ENCODE measurements at places on chromosomes 4 and X.

GRCh38 chr4:152357206-152357605 is 178.7 kb downstream of the FBXW7 start:
- DNase-seq, result no peak

GRCh38 chr4:3710451-3711182 is 55.6 kb upstream of the ADRA2C start:
- DNase-seq, result no peak

DNA sequence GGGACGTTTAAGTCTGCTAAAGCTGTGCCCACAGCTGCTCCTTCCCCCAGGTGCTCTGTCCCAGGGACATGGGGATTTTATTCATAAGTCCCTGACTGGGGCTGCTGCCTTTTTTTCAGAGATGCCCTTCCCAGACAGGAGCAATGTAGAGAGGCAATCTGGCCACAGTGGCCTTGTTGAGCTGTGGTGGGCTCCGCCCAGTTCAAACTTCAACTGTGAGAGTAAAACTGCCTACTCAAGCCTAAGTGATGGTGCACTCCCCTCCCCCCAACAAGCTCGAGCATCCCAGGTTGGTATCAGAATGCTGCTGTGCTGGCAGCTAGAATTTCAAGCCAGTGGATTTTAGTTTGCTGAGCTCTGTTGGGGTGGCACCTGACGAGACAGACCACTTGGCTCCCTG is 1371.4 kb downstream of the ADGRL3 start:
- no peak for DNase-seq

DNA sequence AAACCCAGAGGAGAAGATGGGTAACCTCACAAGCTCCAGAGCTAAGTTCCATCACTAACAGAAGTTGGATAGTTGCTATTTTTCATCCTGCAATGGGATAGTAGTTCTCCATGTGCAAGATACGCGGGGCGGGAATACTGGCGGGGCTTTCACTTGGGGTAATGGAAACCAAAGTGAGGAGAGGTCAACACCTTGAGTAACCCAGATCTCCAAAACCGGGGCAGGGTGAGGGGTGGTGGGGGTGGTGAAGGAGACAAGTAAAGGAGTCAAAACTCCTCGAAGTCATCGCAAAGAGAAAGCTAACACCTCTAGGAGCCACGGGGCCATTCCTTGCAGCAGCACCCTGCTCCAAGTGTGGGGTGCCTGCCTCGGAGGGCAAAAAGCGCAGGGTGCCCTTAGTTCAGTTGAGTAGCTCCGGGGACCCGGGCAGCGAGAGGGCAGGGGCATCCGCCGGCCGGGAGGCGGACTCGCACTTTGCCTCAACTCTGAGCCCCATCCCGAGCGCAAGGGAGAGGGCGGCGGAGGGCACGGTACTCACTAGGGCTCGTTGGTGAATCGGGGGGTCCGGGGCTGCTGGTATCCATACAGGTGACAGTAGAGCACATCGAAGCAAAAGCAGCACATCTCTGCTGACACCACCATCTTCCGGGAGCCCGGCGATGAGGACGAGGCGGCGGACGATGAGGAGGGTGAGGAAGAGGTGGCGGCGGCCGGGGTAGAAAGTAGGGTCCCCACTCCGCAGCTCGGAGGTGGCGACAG is 645 bp downstream of the AMMECR1 start:
- DNase-seq, result no peak

DNA sequence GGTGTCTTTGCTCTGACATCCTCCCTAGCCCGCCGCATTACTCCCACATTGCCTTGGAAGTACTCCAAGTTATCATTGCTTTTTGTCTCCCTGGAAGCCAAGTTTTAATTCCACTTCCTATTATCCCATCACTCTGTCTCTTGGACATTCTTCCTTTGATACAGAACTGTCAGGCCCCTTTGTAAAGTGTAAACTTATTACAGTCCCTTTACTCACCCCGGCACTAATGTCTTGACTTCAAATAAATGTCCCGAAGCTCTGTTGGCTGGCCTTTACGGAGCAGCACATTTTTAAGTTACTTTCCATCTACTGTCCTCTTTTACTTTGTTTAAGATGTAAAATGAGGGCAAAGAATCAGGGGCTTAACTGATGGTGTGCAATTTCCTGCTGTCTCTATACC is 223.5 kb upstream of the IGFBP7 start:
- DNase-seq, result no peak

- DNase-seq, result no peak
Measured at GRCh38 chr4:47106561-47106960, 75.2 kb downstream of the GABRB1 start.

DNA sequence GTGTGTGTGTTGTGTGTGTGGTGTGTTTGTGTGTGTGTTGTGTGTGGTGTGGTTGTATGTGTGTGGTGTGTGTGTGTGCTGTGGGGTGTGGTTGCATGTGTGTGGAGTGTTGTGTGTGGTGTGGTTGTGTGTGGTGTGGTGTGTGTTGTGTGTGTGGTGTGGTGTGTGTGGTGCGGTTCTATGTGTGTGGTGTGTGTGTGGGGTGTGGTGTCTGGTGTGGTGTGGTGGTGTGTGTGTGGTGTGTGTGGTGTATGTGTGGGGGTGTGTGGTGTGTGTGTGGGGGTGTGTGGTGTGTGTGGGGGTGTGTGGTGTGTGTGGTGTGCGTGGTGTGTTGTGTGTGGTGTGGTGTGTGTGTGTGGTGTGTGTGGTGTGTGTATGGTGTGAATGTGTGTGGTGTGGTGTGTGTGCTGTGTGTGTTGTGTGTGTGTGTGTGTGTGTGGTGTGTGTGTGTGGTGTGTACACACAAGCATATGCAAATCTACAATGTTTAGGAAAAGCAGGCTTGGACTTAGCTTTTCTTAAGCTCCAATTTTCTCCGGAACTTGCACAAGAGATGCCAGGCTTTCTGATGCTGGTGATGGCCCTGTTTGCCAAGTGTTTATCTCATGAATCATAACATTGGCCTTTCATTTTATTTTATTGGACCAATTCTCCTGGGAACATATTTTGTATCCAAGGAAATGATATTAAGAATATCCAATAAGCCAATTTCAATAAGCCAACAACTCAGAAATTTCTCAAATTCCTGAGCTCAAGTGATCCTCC is 148.7 kb downstream of the SPATA18 start:
- DNase-seq, result peak; percentile 71

GRCh38 chr4:164768516-164768915 is 14.6 kb downstream of the SMIM31 start:
- no peak for DNase-seq

DNA sequence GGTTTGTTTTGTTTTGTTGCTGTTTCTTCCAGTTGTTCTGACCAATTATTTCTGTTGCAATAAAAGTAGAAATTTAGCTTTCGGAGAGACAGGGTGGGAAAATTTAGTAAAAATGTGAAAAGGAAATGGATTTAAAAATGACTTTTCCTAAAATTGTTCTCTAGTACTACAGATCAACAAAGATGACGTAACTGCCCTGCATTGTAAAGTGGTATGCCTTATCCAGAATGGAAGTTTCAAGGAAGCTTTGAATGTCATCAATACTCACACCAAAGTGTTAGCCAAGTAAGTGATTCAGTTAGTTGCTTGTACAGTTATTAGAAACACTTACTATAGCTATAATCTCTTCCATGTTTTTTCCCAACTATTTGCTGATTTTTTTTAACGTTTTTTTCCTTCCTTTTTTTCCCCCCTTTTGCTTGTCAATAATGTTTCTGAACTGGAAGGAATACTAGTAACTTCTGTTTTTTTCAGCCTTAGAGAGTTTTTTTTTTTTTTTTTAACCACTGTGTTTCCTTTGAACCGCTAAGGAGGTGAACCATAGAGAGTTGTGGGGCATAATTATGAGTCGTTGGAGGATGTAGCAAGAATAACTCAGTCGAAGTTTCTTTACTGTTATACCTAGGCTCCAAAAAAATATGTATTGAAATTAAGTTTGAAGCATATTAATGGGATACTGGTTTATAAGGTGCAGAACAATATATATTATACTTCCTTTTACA is 2.2 kb downstream of the SRP72 start:
- DNase-seq, result no peak

DNA sequence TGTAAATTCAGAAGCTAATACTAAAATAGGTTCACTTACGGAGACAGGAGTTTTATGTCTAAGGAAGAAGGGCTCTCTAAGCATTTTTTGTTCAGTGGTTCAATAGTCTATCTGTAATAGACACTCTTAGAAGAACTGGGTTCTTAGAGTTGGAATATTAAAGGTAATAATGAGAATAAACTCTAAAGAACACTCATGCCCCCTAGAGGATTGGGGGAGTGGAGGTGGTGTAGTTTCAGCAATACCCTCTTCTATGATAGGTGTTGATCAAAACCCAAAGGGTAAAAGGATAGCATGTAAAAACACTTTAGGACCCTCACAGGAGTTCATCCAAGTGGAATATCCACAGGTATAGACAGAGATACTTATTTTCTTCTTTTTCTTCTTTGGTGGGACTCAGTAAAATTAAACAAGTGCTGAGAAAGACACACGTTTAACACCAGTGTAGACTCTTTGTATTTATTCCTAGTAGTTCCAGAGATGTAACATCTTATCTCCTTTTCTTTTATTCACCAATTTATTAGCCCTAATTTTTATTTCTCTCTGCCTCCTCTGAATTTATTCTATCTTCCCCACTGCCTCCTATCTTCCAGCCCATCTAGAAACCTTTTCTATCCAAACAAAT is 25.7 kb upstream of the MND1 start:
- no peak for DNase-seq

DNA sequence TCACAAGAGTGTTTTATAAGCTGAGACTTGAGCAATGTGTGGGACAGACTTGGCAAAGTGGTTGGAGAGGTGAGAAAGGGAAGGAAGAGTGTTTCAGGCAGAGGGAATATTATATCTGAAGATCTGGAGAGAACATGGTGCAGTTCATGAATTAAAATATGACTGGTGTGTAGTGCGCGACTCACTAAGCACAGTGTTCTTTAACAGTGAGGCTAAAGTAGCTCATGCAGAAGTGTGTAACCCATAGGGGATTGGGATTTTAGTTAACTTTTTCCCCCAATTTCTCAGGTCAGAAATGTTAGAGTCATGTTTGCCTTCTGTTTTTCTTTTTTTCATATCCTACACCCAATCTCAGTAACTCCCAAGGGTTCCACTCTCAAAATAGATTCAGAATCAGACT is 9.7 kb downstream of the MTHFD2L start:
- DNase-seq, result no peak

DNA sequence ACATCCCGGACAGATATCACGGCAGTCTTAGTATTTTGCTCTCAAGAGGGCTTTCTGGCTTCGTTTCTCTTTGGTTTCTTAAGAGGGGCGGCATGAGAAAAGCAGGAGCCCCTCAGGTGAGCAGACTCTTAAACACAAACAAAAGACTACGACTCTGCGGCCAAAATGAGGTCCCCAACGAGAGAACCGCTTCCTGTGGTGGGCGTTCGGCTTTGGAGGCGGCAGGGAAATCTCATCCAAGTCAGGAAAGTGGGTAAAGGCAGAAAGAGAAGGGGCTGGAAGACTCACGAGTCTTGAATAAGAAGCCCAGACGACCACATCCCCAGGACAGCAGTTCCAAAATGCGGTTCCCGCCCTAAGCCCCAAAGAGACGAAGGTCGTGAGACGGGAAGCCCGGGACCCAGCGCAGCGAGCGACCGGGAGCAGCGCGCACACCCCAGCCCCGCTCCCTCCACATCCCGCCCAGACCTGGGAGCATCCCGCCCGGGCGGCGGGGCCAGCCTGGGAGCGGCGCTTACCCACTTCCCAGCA is 409 bp downstream of the UGDH start:
- no peak for DNase-seq

GRCh38 chr4:116925900-116926457 is 159.4 kb downstream of the TRAM1L1 start:
- DNase-seq, result no peak

- no peak for DNase-seq
Measured at GRCh38 chrX:150028692-150029091, 90.4 kb upstream of the EOLA2 start.

- DNase-seq, result no peak
Measured at GRCh38 chr4:130511776-130512175, 1415.8 kb downstream of the C4orf33 start.

- DNase-seq, result no peak
Measured at GRCh38 chr4:1041936-1042330, 30.5 kb downstream of the FGFRL1 start.

DNA sequence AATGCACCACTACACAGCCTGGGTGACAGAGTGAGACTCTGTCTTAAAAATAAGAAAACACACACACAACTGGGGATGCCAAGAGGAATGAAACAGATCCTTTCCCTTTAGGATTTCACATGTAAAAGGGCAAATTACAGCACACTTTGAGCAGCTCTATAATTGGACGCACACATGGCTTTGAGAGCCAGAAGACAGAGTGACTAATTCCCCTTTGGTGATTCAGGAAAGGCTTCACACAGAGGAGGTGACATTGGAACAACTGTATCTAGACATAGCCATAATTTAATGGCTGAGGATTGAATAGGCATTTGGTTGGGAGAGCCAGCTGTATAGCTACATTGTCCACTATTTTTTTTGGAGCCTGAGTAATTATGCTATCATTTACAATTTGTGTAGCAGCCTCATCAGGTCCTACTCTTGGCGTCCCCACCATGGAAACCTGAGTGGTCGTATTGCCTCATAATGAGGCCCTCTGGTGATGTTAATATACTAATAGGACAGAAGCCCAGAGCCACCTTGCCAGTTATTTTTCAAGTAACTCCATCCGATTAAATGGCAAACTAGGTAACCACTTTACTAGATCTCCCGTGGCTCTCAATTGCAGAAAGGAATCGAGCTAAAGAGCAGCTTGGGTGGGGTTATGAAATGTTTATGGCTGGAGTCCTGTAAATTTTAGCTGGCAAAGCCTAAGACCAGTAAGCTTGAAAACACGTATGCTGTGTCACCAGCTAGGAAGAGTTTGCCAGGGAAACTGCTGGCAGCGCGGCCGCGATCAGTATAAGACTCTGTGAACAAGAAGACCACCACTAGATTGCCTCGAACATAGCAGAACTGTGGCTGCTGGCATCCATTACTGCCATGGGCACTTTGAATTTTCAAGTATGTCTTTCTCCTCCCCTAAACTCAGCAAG is 8.5 kb upstream of the PPEF1 start:
- no peak for DNase-seq

GRCh38 chr4:110197529-110198042 is 829 bp downstream of the ELOVL6 start:
- no peak for DNase-seq

GRCh38 chrX:14946606-14947155 is 73.5 kb downstream of the MOSPD2 start:
- no peak for DNase-seq

DNA sequence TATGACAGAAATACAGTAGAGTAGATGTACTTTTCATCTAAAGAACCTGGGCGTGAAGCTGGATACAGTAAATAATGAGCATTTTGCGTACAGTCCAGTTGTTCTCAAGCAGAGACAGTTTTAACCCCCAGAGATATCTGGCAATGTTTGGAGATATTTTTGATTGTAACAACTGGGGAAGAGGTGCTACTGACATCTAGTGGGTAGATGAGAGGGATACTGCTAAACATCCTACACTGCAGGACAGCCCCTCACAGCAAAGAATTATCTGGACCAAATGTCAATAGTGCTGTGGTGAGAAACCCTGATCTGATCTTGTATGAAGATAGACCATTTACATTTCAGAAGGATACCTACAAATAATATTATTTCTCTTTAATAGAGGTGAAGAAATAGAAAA is 200.2 kb upstream of the FAM47A start:
- DNase-seq, result no peak

GRCh38 chr4:154073107-154073822 is 284.4 kb upstream of the SFRP2 start:
- DNase-seq, result peak; percentile 54

Data from AG09309 (cell line).